Epithelial cell of alveolus of lung (primary cell): ENCODE measurements at places on chromosomes 11 and 22. TPM values are rescaled to one million over a fixed set of nuclear protein-coding genes. Genes with fewer than 3 reads are reported as not detected.

CARD18 gene
- total RNA-seq = not detected in 2 replicates

KCNJ5 gene
- total RNA-seq = not detected in 2 replicates

LRRC4C gene
- 0.52 and 0.72 TPM in 2 replicates for total RNA-seq

IRAG1 gene
- 0.64 and 4.1 TPM in 2 replicates for total RNA-seq

C11orf21 gene
- total RNA-seq = not detected in 2 replicates

FAT3 gene
- 0.40 and 3.4 TPM in 2 replicates for total RNA-seq

TYR gene
- total RNA-seq = not detected in 2 replicates

ALDH3B1 gene
- total RNA-seq = 16.7 and 47.0 TPM in 2 replicates

RTCB gene
- 49.5 and 90.2 TPM in 2 replicates for total RNA-seq

TPH1 gene
- total RNA-seq = under 0.01 TPM in 2 replicates

FOLR3 gene
- not detected in 2 replicates for total RNA-seq

LBHD1 gene
- 2.4 and 3.1 TPM in 2 replicates for total RNA-seq

FIBIN gene
- total RNA-seq = 40.3 and 48.1 TPM in 2 replicates

C11orf91 gene
- total RNA-seq = not detected in 2 replicates

HBB gene
- not detected in 2 replicates for total RNA-seq

CHRM1 gene
- not detected in 2 replicates for total RNA-seq
